NCI-H1105 treated with DMSO at 0.1 percent for 48 hours (cell line): ENCODE measurements at places on chromosomes 5 and 9.

- no peak for DNase-seq
These were observed 471.1 kb upstream of the WWC1 start for GRCh38 chr5:167820101-167820990.

DNA sequence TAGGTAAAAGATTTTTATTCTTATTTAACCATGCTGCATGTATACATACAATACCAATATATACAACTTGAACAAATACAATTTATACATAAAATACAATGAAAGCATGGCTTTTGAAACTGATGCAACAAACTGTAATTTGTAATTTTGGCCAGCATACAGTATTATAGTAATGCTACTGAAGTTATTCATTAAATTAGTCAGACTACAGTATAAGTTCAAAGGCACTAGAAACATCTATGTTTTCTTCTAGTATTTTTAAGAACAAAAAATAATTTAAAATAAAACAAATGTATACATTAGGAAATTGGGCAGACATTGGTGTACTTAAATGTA lies 18.8 kb downstream of the IL4 start:
- no peak for DNase-seq

DNA sequence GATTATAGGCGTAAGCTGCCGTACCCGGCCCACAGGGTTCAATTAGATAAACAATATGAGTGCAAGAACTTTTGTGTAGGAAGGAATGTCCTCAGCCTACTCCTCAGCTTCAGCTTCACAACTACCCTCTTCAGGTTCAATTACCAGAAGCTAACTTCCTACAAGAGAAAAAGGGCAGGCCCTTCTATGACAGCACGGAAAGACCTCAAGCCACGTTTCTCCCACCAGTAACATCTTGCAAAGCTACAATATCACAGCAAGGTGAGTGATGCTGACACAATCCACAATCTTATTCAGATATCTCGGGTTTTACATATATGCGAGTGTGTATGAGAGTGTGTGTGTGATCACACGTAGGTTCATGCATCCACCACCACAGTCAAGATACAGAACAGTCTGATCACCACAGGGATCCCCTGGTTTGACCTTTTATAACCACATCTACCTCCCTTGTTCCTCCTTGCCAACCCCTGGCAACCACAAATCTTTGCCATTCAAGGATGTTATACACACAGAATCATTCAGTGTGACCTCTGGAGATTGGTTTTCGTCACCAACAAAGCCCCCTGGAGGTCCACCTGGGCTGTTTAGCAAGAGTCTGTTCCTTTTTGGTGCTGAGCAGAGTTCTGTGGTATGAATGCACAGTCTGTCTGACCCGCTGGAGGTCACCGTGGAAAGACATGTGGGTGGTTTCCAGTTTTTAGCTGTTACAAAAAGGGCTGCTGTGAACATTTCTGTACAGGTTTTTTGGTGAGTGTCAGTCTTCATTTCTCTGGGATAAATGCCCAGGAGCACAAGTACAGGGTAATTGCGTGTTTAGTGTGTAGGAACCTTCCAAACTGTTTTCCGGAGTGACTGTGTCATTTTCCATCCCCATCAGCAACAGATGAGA lies 38.2 kb downstream of the IPPK start:
- no peak for DNase-seq

- DNase-seq = no peak
These were observed 16.7 kb downstream of the PRLR start for GRCh38 chr5:35213608-35214007.

DNA sequence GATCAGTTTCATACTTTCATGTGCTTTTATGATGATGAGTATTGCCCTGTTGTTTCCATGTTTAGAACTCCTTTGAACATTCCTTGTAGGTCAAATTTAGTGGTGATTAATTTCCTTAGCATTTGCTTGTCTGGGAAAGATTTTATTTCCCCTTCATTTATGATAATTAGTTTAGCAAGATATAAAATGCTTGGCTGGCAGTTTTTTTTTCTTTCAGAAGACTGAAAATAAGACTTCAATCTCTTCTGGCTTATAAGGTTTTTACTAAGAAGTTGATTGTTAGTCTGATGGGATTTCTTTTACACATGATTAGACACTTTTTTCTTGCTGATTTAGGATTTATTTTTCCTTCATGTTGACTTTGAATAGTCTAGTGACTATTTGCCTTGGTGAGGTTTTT lies 238.9 kb upstream of the ADCY2 start:
- DNase-seq = no peak

DNA sequence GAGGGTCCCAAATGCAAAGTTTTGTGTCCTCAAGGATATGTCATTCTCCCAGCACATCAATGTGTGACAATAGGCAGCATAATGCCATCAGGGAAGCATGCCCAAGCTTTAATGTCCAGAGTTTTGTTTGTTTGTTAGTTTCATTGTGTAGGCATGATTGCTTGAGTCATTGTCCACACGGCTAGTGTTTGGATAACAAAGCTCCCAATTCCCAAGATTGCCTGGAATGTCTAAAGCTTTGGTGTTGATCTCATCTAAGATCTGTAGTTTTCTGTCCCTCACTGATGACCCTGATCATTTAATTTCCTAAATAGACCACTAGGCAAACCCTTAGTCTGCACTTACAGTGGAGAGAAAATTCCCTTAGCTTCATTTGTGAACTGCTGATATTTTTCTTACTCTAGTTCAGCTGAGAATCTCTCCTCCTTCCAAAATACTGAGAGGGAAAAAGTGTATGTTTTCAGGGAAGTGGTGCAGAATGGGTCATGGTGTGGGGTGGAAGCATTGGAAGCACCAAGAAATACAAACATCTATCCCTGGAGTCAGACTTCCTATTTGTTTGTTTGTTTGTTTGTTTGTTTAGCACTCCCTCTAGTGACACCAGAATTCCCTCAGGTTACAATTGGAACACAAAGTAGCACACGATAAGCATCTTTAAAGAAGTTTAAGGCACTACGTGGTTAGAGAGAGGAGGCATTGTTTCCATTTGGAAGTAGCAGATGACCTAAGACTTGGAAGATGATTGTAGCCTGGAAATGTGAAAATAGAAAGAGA lies 127.1 kb downstream of the PRDM6 start:
- peak; percentile 21 for DNase-seq
